ENCODE measurements at places on chromosomes 16 and 17.

DNA sequence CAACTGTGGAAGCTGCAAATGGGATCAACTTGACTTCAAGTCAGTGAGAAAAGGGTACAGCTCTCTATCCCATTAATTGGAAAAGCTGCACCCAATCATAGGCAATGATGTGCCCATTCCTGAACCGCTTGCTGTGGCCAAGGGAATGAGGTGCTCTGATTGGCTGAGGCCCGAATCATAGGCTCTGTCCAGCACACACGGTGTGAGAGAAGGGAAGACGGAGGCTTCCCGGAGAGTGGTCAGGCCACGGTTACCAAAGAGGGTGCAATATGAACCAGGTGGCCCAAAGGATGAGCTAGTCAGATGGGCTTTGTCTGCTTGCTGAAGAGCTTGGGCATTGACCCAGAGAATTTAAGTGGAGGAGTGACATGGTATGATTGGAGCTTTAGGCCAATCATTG, 353.3 kb downstream of the CPPED1 start:
- no peak for DNase-seq

DNA sequence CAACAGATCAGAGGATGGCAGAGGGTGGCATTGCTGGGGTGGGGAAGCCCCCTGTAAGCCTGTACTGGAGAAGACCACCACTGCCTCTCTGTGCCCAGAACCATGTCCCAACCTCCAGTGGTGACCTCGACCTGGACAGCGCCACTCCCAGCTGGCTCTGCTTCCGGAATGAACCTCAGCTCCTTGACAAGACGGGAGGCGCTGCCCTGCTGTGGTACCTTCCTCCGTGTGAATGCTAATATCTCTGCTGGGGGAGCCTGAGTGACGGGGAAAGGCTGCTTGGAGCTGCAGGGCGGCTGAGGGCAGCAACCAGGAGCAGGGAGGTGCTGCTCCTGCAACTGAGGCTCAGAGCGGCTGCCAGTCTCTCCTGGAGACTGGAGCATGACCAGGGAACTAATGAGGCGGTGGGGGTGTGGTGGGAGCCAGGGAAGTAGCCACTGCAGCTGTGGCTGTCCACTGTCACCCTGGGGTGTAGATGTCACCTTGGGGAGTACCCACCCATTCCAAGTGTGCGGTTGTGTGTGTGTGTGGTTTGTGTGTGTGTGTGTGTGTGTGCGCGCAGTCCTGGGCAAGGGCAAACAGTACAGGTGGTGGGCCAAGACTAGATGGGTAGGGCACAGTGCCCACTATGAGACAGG, 6.2 kb downstream of the PRCD start:
- DNase-seq: no peak

- DNase-seq: no peak
Observed at GRCh38 chr16:64773184-64773583, 348.7 kb downstream of the CDH11 start.

GRCh38 chr16:88424587-88425235, 28.4 kb upstream of the ZFPM1 start:
- DNase-seq: no peak

GRCh38 chr17:80848449-80849102, 143.1 kb upstream of the CHMP6 start:
- no peak for DNase-seq

GRCh38 chr17:43445009-43445589, 38.7 kb upstream of the DHX8 start:
- DNase-seq: no peak

GRCh38 chr16:71421911-71422310, 19.9 kb downstream of the TLE7 start:
- no peak for DNase-seq

- DNase-seq: no peak
Observed at GRCh38 chr17:12078791-12079190, 58.1 kb downstream of the MAP2K4 start.

- DNase-seq: no peak
Observed at GRCh38 chr17:52383493-52384100, 225.1 kb upstream of the CA10 start.

DNA sequence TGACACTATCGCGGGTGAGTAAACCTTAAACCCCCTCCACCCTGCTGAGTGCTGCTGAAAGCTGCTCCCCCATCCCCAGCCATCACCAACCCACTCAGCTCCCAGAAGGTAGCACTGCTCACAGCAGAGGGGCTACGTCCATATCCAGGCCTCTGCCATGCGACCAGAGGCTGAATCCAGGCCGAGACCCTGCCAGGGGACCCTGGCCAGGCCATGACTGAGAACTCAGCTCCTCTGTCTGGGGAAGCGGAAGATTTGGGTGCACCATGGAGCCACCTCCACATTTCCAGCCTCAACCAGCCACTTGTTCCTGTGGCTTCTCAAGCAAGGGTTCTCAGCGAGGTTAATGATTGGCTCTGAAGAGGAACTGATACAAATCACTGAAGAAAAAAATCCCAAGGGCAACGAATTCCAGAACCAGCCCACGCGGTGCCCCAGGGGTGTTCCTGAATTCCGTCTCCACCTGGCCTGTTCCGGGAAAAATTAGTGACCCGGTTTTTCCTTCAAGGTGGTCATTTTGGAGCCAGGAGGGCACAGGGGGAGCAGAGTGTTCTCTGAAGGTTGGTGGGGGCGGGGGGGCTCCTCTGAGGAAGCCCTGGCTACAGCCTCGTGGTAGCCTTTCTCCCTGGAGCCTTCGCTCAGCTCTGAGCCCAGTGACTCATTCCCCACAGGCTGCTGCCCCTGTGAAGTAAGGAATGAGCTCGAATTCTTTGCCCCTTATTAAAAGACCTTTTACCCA, 9.3 kb upstream of the SLC16A5 start:
- peak; percentile 33 for DNase-seq
